ENCODE measurements at places on chromosomes 2 and 18.

GRCh38 chr2:97967216-97967592, 28.5 kb downstream of the TMEM131 start:
- no peak for ATAC-seq

GRCh38 chr18:2147476-2148230, 423.7 kb downstream of the METTL4 start:
- ATAC-seq: peak; percentile 97

- ATAC-seq: no peak
Observed at GRCh38 chr2:120403676-120404075, 57.7 kb downstream of the INHBB start.

- ATAC-seq: no peak
Observed at GRCh38 chr18:50724751-50725151, 95.1 kb downstream of the MRO start.

- peak; percentile 20 for ATAC-seq
Observed at GRCh38 chr2:85811180-85812093, 57.6 kb downstream of the ATOH8 start.

DNA sequence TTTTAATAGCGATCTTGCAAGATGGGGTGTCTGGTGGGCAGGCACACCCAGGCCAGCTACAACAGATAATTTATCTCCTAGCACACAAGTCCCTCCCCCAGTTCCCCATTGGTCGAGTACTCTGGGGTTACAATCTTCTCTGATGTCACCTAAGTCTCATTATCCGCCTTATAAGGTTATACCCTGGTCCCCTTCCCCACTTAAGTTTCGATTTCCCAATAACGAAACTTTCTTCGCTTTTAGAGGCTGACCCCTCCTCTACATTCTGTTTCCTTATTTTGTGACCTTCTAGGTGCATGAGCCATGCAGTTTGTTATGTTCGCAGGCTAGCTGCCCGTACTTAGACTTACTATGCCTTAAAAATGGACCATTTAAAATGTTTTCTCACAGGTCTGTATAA, 180.1 kb downstream of the CAPN13 start:
- no peak for ATAC-seq

DNA sequence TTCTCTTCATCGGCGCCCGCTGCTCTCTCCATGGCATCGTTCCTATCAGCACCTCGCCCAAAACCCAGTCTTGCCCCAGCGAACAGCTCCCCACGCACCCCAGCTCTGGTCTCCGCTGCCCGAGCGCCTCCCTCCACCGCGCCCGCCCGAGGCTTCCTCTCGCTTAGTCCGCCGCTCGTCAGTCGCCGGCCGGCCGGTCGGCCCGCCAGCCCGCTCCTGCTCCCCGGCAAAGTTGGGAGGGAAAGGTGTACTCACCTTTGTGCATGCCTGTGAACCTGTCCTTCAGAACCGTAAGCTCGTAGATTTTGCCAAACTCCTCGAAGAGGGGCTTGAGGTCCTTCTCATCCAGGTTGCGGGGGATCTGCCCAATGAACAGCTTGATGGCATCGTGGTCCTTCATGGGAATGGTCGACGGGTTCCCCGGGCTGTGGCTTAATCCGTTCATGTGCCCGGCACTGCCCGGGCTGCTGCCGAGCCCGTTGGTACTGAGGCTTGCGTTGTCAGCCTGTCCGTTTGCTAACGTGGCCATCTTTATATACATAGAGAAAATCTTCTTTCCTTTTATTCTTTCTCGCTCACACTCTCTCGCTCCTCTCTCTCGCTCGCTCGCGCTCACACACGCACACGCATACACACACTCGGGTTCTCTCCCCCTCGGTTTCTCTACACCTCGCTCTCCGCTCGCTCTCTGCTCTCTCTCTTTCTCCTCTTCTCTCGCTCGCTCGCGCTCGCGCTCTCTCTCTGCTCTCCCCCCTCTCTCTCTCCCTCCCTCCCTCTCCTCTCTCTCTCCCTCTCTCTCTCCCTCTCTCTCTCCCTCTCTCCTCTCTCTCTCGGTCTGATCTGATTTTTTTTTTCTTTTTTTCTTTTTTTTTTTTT, at the start of gene CELF4:
TSS of gene CELF4 (minus strand) at position 698 of the 876 bp plus-strand sequence.
- ATAC-seq: no peak

DNA sequence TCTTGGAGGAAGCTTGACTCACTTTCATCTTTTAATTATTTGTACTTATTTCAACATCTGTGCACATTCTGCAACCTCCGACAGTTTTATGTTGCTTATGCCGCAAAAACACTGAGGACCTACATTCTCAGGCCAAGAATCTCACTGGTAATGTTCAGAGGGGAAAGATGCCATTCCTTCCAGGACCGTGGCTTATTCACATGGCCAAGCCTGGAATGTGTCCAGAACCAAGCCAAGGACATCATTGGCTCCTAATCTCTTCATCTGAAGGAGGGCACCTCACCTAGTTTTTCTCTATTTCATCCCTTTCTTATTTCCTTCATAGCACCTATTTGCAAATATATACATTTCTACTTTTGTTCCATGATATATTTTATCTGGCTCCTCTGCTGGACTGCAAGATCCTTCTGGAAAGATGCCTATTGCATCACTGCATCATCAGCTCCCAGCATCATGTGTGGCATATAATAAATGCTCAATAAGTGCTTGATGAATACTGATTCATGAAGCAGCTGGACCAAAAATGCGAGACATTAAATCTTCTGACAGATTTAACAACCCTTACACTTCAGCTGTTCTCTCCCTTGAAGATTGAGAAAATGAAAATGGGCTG, 377.1 kb downstream of the TNS1 start:
- no peak for ATAC-seq

GRCh38 chr2:13597176-13597575, 880.4 kb downstream of the TRIB2 start:
- ATAC-seq: no peak

- ATAC-seq: peak; percentile 78
Observed at GRCh38 chr2:237026981-237027711, 58.5 kb upstream of the COPS8 start.

- ATAC-seq: no peak
Observed at GRCh38 chr2:134377730-134378129, 123.9 kb downstream of the MGAT5 start.

DNA sequence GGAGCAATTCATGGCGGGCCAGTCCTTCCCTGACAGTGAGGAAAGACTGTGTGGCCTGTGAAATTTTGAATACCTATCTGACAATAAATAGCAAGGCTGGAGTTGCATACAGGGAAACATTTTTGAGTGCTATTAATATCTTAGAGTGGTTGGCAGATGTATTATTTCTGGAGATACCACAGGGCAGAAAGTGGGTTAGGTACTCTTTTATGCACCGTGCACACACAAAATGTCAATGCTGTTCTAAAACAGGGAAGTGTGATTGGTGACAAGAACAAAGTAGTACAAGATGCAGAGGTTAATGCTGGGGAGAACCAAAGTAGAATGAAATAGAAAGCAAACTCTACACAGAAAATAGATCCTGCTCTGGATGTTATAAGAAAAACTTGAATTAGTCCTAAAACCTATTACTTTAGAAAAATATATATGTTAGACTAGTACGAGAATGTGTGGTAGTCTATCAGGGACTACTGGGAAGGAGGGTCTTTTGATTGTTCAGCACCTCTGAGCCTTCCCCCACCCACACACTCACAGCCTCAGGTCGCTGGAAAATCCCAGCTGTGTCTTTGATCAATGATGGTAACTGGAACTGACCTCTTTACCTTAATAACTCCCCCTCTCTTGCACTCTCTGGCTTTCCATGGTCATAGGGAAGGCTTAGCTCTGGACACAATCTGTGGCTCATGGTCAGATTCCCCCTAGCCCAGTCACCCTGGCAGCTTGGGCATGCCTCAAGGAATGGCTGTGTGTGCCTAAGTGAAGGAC, 58.2 kb downstream of the SERPINB8 start:
- ATAC-seq: no peak

GRCh38 chr2:167652401-167652800, 595.0 kb downstream of the STK39 start:
- no peak for ATAC-seq

GRCh38 chr2:133085646-133086045, 415.6 kb upstream of the LYPD1 start:
- no peak for ATAC-seq

DNA sequence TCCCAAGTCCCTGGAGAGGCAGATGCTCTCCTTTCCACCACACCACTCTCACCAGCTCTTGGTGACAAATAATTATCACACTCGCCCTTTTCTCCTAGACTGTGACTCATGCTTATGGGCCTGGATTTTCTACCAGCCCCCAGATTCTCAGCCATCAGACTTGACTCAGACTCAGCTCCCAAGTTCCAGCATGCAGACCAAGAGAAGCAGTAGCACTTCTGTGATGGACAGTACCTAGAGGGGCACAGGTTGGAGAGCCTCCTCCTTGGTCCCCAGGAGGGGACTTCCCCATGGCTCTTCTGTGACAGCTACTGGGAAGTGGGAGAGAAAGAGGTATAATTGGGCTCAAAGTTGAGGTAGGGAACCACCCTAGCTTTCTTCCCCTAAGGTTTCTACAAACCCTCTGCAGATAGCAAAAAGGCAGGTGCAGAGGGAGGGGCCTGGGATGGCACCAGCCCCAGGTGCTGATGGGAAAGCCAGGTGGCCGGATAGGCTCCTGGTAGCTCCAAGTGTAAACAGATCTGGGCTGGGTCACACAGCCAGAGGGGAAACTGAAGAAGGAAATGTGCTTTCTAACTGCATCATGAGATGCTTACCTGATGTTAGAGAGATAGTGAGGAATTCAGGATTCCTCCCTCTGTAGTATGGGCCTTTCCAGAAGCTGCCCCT, 4.1 kb downstream of the TCF23 start:
- no peak for ATAC-seq

- no peak for ATAC-seq
Observed at GRCh38 chr2:233528182-233528581, 38.4 kb downstream of the USP40 start.

GRCh38 chr18:10775026-10775425, 249.2 kb downstream of the NAPG start:
- no peak for ATAC-seq

DNA sequence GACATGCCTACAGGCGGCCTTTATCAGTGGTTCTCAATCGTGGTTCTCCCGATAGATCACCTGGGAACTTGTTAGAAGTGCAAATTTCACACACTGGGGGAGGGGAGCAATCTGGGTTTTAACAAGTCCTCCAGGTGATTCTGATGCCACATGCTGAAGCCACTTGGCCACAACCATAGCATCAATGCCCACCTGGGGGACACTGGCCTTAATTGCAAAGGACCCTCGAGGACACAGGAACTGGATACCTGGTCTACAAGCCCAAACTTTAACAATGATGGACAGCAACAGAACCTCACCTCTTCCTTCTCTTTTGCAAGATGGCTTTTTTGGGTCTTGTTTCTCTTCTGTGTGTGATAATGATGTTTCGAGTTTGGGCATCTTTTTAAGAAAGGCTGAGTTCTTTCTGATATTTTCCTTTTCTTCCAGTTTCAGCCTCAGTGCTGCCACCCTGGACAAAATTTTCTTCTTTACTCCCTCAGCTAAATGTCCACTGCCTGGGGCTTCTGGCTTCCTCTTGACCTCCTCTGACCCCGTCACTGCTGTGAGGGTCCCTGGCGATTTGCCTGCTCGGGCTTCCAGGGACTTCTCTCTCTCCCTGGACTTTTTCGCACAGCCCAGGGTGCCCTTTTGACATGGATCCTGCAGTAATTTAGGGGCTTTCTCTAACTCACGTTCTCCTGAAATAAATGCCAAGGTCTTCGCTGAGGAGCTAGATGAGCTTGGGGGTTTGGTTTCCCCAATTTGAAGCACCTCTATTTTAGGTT, 94.2 kb downstream of the ALPK2 start:
- no peak for ATAC-seq

DNA sequence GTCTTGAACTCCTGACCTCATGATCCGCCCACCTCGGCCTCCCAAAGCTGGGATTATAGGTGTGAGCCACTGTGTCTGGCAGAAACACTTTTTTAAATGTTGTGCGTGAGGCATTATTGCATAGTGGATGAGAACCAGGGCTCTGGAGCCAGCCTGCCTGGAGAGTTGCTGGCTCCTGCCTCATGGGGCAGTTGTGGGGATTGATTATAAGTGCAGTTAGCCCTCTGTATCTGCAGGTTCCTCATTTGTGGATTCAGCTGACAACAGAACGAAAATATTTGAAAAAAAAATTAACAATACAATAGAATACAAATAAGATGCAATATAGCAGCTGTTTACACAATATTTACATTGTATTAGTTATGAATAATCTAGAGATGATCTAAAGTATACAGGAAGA, 129.4 kb upstream of the EML6 start:
- no peak for ATAC-seq

GRCh38 chr2:95314964-95315611, 17.9 kb downstream of the KCNIP3 start:
- peak; percentile 35 for ATAC-seq

GRCh38 chr2:1219901-1220573, 193.2 kb upstream of the TPO start:
- ATAC-seq: no peak

DNA sequence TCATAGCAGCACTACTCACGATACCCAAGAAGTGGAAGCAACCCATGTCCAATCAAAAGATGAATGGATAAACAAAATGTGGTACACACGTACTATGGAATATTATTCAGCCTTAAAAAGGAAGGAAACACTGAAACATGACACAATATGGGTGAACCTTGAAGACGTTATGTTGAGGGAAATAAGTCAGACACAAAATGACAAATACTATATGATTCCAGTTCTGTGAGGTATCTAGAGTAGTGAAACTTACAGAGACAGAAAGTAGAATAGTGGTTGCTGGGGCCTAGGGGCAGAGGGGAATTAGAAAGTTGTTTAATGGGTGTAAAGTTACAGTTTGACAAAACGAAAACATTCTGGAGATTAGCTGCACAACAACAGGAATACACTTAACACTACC, 24.7 kb downstream of the TLK1 start:
- no peak for ATAC-seq

DNA sequence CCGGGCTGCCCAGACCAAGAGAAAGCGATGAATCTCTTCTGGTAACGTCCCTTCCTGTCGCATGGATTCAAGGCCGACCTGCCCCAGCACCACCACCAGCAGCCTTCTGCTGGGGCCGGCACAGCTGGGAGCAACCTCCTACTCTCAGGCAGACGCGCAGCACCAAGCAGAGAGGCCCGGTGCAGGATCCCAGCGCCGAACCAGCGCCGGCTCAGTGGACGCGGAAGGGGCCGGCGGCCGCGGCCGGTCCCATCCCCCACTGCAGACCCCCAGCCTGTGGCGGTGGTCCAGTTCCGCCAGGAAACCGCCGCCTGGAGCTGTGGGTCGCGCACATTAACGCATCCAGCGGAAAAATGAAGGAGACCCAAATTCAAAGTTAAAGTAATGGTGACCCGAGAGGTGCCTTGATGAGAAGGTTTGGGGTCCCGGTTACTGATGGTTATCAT, 525 bp upstream of the MAL start:
- no peak for ATAC-seq

- no peak for ATAC-seq
Observed at GRCh38 chr2:86204458-86204857, 5.2 kb downstream of the MRPL35 start.
